ENCODE measurements at places on chromosomes 6 and 20.

- DNase-seq, result no peak
Measured at GRCh38 chr20:38277691-38278090, 17.2 kb upstream of the KIAA1755 start.

DNA sequence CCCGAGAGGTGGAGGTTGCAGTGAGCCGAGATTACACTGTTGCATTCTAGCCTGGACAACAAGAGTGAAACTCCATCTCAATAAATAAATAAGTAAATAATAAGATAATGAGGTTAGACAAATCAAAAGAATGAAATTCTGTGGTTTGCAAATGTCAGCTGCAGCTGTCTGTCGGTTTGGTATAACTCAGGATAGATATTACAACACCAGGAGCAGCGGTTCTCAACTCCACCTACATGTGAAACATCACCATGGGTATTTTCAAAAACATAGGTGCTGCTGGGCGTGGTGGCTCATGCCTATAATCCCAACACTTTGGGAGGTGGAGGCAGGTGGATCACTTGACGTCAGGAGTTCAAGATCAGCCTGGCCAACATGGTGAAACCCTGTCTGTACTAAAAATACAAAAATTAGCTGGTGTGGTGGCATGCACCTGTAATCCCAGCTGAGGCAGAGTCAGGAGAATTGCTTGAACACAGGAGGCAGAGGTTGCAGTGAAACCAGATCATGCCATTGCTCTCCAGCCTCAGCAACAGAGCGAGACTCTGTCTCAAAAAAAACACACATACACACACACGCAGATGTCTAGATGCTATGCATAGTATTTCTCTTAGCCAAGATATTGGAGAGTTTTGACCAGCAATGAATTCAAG lies 126.1 kb upstream of the LAMP5 start:
- DNase-seq, result no peak

DNA sequence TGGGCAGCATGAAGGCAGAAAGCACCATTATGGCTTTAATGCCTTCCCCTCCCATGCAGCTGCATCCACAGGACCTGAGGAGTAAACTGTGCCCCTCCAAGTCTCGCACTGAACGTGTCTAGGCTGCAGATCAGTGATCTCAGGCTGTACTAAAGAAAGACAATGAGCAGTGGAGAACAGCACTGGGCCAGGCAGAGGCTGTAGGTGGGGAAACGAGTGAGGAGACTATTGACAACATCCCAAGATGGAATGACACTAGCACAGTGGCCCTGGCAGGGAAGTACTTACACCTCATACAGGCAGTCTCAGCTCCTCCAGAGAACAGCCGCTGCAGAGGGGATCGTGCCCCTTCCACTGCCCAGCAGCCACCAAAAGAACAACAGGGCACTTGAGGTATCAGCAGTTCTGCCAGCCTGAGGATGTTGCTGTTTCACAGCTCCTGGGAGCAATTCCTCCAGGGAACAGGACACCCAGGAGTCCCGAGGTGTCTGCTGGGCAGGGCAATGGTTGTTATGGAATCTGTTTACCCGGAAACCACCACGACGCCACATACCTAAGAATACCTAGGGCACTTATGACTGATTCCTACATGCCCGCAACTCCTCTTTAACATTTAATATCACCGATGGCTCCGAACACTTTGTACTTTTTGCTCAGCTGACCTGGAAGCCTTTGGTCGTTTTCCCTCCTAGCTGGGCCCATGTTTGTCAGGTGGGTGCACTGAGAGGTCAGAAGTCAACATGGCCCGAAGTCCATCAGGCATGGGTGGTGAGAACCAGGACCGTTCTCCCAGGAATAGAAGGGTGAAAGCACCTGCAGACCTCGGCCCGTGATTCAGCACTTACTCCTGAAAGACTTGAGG lies 79.1 kb downstream of the SLC22A23 start:
- no peak for DNase-seq

- DNase-seq, result no peak
Measured at GRCh38 chr20:58699623-58700107, 7.1 kb downstream of the NPEPL1 start.

DNA sequence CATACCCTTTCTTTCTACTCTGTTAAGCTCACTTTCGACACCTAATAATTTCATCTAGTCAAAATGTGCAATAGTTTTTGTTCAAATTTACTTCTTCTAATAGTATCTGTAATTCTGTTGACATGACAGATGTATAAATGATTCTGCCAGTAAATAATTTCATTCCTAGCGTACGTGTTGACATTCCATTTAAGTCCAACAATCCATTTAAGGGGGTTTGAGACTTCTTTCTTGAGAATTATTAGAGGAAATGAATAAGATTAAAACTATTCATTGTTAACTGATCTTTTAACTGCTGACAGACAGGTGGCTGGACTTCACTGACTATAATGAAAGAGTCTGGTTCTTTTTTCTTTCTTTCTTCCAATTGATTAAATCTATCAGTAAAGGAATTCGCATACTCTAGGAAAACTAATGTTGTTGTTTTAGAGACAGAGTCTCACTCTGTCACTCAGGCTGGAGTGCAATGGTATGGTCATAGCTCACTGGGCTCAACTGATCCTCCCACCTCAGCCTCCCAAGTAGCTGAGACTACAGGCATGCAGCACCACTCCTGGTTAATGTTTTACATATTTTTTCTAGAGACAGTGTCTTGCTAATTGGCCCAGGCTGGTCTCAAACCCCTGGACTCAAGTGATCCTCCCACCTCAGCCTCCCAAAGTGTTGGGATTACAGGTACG lies 55.9 kb downstream of the MAP3K5 start:
- DNase-seq, result no peak

- DNase-seq, result peak; percentile 65
Measured at GRCh38 chr20:7375905-7376304, 564.4 kb downstream of the HAO1 start.

DNA sequence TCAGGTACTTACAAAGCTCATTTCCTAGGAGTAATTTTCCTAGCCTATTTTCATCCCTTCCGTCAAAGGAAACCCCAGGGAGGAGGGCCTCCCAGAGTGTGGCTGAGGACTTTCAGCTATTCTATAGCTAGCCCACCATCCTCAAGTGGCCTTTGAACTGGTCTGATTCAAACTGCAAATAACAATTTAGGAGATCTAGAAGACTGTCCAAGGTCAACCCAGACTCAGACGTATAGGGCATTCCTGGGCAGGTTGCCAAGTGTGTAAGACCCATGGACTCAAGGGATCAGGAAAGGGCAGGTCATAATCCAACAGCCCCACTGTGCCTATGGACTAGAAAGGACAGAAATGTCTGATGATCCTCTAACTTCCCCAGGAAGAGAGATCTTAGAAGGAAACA lies 2.1 kb upstream of the RRAGD start:
- no peak for DNase-seq

- no peak for DNase-seq
Measured at GRCh38 chr6:98041056-98041455, 758.0 kb upstream of the MMS22L start.

- peak; percentile 78 for DNase-seq
Measured at GRCh38 chr6:129730477-129731165, 20.6 kb upstream of the ARHGAP18 start.

DNA sequence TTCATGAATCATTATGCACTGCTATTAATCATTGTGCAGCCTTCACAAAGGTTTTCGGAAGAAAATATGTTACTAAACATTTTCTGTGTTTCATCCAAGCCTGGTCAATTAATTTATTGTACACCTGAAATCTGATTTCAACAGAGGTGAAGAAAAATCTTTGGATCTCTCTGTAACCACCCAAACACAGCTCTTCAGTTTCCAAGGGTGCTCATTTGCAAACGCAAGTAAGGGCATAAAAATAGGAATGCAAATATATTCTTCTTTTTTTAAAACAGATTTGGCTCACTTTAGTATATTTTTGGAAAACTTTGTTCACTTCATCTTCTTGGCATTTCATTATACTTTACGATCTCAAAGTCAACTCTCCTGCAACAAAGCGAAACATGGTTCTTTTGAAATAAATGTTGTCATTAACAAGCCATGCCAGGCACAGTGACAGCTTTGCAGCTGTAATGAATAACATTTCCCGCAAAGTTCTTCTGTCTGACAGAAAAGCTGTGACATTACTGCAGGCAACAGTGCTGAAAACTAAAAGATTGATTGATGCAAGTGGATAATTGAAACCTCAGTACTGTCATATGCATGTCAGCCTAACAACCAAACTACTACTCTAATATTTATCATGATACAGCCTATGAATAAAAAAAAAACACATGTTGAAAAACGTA lies 348.3 kb downstream of the FRK start:
- no peak for DNase-seq

- no peak for DNase-seq
Measured at GRCh38 chr6:138493413-138493812, 5.9 kb downstream of the NHSL1 start.

GRCh38 chr6:170292407-170293158 lies 1.7 kb upstream of the DLL1 start:
- DNase-seq, result peak; percentile 40

- DNase-seq, result peak; percentile 33
Measured at GRCh38 chr6:166341977-166342348, 382 bp downstream of the SFT2D1 start.

DNA sequence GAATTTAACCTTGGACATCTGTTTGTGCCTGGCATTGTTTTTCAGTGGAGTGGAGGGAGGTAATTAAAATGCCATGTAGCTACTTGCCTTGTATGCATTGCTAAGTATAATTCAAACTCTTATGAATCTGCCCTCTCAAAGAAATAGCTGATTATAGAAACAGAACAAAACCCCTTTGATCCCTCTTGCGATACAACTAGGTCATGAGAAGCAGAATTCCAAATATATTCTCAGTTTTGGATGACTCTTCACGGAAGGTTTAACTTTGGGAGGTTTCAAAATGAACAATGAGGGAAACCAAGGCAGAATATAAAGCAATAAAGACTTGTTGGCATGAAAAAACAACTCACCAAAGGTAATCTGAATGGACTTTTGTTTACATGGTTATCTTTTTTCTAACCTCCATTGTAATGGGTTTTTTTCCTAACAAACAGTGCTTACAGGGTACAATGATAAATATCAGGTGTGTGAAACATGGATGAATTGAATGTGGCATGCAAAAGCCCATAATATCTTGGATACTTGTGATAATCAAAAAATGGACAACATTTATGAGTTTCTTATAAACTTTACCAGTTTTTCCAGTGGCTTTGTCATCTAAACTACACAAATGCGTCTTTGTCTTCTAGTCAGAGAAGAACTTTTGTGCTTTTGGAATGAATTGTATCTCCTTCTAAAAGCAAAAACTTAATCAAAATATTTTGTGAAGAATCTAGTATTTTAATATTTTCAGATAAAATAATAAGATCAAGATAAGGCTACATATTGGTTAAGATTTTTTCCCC lies 15.7 kb upstream of the HEY2 start:
- no peak for DNase-seq

DNA sequence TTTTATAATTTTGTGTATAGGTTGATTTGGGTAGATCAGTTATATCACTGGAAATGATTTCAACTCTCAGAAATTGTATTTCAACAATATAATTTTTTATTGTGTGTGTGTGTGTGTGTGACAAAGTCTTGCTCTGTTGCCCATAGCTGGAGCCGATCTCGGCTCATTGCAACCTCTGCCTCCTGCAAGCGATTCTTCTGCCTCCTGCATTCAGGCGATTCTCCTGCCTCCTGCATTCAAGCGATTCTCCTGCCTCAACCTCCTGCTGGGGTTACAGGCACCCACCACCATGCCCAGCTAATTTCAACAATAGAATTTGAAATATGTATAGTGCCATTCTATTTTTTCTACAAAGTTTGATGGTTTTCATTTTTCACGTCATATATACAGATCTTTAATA lies 24.1 kb downstream of the AFDN start:
- no peak for DNase-seq

- no peak for DNase-seq
Measured at GRCh38 chr6:51553246-51554015, 534.0 kb downstream of the PKHD1 start.

- DNase-seq, result no peak
Measured at GRCh38 chr6:44265722-44266233, 427 bp upstream of the NFKBIE start.

- DNase-seq, result no peak
Measured at GRCh38 chr6:87879132-87879861, 168.3 kb upstream of the SPACA1 start.

- DNase-seq, result peak; percentile 56
Measured at GRCh38 chr6:147212622-147213021, 8.4 kb downstream of the STXBP5 start.

All from hematopoietic multipotent progenitor cell treated with erythropoietin and hydrocortisone succinate and interleukin-3 and kit ligand, for 4 days (in vitro differentiated cells).